ENCODE measurements at places on chromosomes 11 and 22.

DNA sequence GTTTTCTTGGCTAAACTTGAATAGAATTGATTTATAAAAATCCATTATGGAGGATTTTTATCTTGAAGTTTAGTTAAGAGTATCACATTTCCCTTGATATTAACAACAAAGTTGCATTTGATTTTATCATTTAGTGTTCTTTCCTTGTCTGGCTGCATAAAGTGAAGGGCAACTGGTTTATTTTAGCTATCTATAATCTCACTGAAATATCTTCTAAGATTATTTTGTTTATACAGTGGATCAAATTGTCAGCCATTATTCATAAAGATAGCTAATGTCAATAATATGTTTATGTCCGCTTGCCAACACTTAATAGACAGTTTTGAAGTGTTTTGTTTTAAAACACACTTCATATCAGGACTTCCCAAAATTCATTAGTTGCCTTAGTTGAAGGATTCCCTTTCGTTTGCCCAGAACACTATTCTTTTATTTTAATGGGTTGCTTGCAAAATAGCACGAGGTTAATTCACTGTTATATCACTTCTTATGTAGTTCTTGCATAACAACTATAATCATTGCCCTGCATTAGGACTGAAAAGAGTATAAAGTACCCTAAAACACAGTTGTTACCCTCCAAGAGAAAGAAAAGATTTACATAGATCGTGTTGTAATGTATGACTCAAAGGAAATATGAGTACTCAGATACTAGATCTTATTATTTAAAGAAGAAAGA is 73.0 kb downstream of the MSANTD4 start:
- no peak for DNase-seq

- DNase-seq: no peak
Measured at GRCh38 chr22:49503321-49503720, 324.4 kb downstream of the BRD1 start.

- no peak for DNase-seq
Measured at GRCh38 chr22:42702675-42703074, 18.0 kb downstream of the A4GALT start.

GRCh38 chr11:130548491-130548833 is 100.0 kb downstream of the ADAMTS15 start:
- DNase-seq: no peak

DNA sequence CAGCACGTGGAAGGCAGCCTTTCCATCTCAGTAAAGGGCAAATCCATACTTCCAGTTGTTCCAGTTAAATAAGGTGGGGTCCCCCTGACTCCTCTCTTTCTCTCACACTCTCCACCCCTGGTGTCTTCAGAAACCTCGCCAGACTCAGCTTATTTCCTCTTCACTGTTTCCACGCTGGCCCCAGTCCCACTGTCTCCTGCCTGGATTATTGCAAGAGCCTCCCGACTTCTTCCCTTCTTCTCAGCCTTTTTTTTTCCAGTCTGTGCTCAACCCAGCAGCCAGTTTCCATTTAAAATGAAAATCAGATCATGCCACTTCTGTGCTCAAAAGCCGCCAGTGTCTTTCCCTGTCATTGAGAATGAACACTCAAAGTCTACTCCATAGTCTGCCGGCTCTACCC is 131.4 kb downstream of the PKNOX2 start:
- no peak for DNase-seq

- no peak for DNase-seq
Measured at GRCh38 chr22:37343348-37343747, 61.0 kb downstream of the CYTH4 start.

DNA sequence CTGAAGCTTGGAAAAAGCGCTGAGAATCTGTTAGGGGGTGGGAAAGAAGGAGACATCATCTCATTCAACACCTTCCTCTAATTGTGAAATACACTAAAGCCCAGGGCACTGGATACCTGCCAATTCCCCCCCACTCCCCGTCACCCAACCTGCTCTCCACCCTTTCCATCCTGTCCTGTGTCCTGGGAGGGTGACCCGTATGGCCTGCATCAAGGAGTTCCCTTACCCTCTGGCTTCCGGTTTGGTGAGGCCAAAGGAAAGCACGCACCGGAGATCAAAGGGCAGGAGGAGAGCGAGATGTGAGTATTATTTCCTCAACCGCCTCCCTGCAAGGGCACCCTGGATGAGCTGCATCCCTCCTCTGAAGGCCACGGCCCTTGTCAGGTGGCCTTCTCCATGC is 65.0 kb upstream of the PTPRJ start:
- no peak for DNase-seq

- no peak for DNase-seq
Measured at GRCh38 chr11:14114269-14114668, 151.7 kb downstream of the SPON1 start.
